ENCODE measurements at places on chromosomes 1 and 21.

DNA sequence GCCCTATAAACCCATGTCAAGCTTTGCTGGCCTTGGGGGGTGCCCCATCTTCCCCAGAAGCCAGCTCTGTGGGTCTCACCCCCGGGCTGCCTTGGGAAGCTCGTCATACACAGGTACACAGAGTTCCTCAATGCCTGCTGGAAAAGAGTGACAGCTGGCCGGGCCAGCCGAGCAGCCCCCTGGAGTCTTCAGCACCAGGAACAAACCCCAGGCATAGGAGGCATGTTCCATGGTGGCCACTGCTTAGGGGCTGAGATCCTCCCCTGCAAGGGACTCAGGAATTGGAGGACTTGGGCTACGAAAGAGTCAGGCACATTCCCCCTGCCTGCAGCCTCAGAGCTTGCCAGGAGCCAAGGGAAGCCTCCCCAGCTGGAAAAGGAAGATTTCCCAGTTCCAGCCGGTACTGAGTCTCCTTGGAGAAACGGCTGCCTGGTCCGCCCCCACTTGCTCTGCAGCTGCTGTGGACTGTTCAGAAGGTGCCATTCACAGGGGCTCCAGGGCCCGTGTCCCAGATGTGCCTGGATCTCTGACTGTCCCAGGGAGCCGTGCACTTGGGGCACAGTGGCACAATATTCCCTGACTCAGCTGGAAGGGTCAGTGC lies 89.5 kb downstream of the STUM start:
- DNase-seq, result no peak

DNA sequence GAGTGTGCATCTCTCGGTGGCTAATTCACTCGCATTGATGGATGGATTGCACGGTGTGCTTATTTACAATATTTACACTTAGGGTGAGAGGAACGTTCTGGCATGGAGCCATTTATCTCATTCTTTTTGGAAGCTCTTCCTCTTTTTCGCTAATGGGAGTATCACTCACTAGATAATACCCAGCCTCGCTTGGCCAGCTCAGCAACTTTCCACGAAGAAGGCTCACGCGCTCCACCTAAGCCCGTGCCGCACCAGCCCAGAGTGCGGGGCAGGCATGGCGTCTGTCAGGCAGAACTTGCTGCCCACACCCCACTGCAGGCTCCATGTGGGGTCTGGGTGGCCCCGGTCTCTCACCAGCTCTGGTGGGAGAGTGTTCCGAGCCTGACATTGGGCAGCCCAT lies 484.9 kb downstream of the NPHP4 start:
- no peak for DNase-seq

GRCh38 chr21:38133240-38133639 lies 123.6 kb upstream of the KCNJ15 start:
- no peak for DNase-seq

DNA sequence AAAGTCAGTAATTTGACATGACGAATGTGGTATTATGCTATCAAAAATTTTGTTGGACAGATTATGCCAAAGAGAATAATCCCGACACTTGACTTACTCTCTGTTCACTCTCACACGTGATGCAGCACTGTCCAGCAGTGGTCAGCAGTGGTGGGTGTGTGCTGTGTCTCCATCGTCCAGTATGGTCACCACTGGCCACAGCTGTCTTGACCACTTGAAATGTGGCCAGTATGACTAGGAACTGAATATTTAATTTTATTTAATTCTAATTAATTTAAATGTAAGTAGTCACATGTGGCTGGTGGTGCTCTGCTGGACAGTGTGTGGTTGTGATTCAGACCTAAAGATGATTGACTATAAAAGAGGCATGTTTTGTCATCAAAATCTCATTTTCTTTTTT lies 24.0 kb downstream of the URB2 start:
- DNase-seq, result no peak

DNA sequence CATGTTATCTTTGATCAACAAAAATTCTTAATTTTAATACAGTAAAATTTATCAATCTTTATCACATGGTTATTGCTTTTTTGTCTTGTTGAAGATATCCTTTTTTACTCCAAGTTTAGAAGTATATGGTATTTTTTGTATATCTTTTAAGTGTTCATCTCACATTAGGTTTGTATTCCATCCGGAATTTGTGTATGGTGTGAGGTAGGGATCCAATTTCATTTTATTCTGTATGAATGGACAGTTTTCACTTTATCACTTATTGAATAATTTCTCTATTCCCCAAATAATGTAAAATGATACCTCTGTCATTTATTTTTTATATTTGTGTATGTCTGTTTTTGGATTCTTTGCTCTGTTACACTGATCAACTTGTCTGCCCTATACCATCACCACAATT lies 25.3 kb downstream of the NFIA start:
- no peak for DNase-seq

DNA sequence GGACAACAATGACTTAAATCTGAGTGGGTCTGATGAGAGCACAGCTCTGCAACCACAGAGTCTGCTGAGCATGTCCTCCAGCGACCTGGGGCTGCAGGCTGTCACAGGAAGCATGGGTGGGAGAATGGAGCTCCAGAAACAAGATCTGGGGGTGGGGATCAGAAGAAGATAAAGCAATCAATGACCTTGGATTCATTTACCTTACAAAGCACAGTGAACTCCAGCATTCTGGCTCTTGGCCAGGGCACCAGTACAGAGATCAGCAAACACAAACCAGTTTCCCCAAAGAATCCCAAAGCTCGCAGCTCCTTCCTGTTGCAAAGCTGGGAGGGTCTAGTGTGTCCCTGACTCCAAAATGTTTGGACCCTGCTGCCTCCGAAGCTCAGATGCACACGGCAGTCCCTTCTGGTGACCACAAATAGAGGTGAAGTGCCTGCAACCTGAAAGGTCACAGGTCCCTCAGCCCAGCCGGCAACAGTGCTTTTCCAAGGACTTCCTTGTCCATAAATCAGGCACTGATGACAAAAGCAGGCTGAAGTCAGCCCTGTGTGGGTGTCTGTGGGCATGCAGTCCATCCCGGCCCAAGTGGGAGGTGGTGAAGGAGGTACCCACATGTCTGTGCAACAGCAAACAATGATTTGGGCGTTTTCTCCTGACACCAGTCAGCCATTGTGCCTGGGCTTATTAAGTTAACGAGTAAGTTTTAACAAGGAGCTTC lies 76.1 kb downstream of the SH3BGR start:
- DNase-seq, result no peak

DNA sequence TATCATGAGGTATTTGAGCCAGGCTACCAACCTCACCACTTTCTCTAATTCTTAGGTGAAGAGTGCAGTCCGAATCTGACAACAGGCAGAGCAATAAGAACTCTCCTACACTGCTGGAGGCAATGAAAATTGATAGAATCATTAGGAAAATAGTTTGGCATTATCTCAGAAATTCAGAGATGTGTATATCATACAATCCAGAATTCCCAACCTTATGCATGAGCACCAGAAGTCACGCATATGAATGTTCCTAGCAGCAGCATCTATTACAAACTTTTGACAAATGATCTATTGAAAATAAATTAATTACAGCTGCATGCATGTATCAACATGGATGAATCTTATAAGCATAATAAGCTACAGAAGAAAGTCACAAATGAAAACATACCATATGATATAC lies 176.9 kb upstream of the CAMK1G start:
- DNase-seq, result no peak

- no peak for DNase-seq
Measured at GRCh38 chr1:11822091-11822490, 16.1 kb downstream of the CLCN6 start.
